ENCODE measurements at places on chromosomes 7 and 10.

GRCh38 chr7:110771717-110772116 lies 319.2 kb upstream of the LRRN3 start:
- DNase-seq, result no peak

DNA sequence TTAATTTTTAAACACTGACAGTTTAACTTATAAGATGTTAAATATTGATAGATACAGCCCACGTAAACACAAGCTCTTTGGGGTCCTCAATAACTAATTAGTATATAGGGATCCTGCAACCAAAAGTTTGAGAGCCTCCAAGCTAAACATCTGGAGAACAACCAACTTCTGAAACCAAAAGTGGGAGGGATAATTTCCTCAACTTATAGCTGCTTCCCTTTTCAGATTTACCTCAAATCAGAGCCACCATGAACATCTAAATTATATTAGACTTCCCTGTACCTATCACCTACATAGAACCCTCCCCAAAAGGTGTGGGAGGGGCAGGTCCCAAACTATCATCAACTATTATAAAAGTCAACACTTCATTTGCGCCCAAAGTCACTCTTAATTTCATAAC lies 8.6 kb downstream of the PSAP start:
- no peak for DNase-seq

DNA sequence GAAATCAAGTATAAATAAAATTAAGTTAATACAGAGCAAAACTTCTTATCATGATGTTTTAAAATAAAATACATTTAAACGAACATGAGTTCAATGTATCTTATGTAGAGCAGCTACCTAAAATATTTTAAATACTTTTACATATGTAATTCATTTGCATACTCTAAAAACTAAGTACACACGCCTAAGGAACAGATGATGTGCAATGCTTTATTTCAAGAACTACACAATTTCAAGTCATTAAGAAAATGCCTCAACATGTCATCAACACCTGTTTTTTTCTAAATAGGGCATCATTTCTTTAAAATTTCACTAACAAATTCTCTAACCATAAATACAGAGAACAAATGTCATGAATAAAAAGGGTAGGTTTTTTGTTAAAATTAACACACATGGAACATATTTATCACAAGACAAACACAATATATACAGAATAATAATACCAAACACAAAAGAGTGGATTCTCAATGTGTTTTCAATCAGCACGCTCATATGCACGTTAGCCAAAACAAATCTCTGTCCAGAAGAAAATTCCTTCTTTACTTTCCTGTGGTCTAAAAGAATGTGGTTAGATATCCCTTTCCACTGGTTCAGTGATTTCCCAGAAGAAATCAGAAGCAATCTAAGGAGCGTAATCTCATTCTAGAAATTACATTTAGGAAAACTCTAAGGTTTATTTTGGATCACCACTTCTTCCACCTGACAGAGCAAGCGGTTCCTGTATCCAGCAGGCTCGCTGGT lies 73.0 kb upstream of the PFKP start:
- no peak for DNase-seq

GRCh38 chr7:69864274-69864673 lies 266.0 kb downstream of the AUTS2 start:
- no peak for DNase-seq

- peak; percentile 13 for DNase-seq
These were observed 54.1 kb upstream of the PPIF start for GRCh38 chr10:79292891-79293746.

DNA sequence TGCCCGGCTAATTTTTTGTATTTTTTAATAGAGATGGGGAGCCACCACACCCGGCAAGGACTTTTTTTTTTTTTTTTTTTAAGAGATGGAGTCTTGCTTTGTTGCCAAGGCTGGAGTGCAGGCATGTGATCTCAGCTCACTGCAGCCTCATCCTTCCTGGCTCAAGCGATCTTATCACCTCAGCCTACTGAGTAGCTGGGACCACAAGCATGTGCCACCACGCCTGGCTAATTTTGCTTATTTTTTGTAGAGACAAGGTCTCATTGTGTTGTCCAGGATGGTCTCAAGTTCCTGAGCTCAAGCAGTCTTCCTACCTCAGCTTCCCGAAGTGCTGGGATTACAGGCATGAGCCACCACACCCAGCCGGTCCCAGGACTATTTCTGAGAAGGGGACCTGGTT lies 9.3 kb upstream of the MCU start:
- DNase-seq, result no peak

- DNase-seq, result no peak
These were observed 4.5 kb upstream of the EMX2 start for GRCh38 chr10:117537904-117538524.

- no peak for DNase-seq
These were observed 17.7 kb downstream of the SH2D4B start for GRCh38 chr10:80555415-80555814.

GRCh38 chr10:29537799-29538198 lies 97.0 kb downstream of the SVIL start:
- DNase-seq, result no peak

GRCh38 chr7:51317582-51317910 lies 937 bp upstream of the COBL start:
- DNase-seq, result no peak

GRCh38 chr7:5183155-5183554 lies 6.9 kb upstream of the WIPI2 start:
- no peak for DNase-seq

GRCh38 chr7:138853448-138853847 lies 55.5 kb upstream of the ATP6V0A4 start:
- no peak for DNase-seq

DNA sequence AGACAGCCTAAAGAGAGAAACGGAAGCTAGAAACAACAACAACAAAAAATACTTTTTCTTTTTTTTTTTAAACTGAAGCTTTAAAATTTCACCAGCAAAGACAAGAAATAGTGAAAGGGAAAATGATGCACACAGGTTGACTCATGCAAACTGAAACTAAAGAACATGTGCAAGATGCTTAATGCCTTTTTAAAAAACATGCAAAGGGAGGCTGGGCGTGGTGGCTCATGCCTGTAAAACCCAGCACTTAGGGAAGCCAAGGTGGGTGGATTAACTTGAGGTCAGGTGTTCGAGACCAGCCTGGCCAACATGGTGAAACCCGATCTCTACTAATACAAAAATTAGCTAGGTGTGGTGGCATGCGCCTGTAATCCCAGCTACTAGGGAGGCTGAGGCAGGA lies 15.1 kb upstream of the CUBN start:
- DNase-seq, result peak; percentile 21

- no peak for DNase-seq
These were observed 13.1 kb downstream of the ADGRA1 start for GRCh38 chr10:133100706-133101415.

GRCh38 chr10:43370671-43371215 lies 693 bp upstream of the FXYD4 start:
- DNase-seq, result no peak

DNA sequence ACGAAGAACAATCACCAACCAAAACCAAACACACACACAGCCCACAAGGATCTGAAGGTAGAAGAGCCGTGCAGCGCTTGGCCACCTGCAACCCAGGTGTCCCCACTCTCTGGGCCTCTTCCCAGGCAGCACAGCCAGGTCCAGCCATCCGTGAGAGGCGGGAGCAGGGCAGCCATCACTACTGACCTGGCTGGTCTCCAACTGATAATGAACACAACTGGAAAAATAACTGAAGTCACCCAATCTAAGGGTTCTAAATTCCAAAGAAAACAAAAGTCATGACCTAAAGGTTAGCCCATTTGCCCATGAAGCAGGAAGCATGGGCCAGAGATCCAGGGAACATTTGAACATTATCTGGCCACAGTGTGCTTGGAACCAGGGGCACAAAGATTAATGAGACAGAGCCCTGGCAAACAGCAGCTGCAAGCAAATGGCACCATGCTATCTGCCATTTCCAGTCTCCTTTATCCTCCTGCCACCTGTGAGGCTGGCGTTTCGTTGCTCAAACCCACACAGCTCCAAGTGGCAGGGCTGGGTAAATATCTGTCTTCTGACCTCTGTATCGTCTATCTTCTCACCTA lies 207.9 kb downstream of the TNS3 start:
- no peak for DNase-seq

DNA sequence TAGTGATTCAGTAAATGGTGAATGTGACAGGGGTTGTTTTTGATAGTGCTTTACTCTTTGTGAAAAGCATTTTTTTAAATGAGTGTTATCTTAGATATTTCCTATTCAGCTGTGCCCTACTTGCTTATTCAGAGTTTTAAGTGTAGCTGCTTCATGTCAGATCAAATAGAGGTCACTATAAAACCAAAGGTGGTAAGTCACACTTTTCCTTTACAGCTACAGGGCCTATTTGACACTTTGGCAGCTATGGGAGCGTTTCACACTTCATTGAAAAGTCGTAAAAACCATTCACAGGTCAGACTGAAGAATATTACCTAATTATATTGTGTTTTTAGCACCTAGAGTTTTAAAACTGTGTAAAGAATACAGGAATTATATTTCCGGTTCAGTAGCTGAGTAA lies 67.3 kb downstream of the ANKIB1 start:
- DNase-seq, result no peak

GRCh38 chr10:26557641-26558014 lies 119.5 kb downstream of the APBB1IP start:
- DNase-seq, result no peak

- DNase-seq, result no peak
These were observed 260.7 kb downstream of the BMPER start for GRCh38 chr7:34165927-34166550.

DNA sequence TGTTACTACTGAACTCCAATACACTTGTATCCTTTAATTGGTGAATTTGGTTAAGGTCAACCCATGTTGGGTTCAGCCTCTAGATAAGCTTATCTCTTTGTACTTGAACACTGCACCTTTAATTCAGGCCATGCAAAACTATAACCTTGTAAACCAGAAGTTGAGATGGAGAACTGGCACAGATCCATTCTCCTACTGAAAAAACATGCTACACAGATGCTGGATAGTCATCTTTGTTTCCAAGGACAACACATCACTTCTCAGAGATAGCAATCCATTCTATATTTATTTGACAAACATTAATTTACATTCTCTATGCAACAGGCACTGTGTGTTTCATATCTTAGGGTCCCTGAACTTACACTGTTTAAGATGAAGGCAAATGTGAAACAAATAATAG lies 2.9 kb upstream of the CDK14 start:
- DNase-seq, result no peak

- no peak for DNase-seq
These were observed 56.0 kb upstream of the DDC start for GRCh38 chr7:50621206-50621605.

GRCh38 chr7:46839651-46840050 lies 742.3 kb downstream of the TNS3 start:
- no peak for DNase-seq

- DNase-seq, result no peak
These were observed 229.6 kb downstream of the PHF14 start for GRCh38 chr7:11203224-11203623.

DNA sequence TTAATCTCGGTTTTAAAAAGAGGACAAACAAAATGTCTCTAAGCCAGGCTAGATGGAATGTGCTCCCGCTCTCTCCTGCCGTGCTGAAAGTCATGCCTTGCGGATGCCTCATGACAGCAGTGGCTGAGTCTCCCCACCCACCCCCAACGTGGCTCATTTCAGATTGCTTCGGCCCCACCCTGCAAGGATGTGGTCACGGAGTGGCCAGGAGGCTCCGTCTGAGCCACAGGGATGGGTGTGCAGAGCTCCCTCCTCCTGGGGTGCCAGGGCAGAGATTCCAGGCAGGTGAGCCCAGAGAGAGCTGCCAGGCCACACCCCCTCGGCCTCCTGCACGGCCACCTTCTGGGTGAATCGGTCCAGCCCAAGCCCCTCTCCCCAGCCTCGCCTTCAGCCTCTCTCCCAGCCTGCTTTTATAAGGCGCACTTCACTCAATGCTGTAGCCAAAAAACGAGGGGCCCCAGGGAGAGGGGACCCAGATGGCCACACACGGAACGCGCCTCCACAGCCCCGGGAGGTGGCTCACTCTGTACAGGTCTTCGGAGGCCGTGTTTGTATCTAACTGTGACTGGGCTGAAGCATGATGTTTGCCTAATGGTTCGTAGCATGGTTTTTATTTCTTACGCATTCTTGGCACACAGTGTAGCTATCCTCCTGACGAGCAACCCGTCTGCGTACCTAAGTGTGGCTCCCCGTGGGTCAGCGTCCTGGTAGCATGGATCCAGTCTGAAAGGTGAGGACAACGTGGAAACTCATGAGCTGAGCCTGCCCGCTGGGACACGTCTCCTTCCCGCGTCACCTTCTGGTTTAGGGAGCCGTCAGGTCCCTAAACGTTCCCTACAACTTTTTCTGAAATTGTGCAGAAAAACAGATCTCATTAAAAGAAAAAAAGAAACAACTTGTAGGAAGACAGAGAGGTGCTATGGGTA lies 413.8 kb upstream of the FOXK1 start:
- no peak for DNase-seq

GRCh38 chr7:100825751-100826513 lies 1.4 kb downstream of the EPHB4 start:
- DNase-seq, result no peak

GRCh38 chr10:119090968-119091367 lies 10.4 kb upstream of the EIF3A start:
- no peak for DNase-seq

- no peak for DNase-seq
These were observed 24.5 kb downstream of the IL15RA start for GRCh38 chr10:5952731-5953385.

GRCh38 chr7:4807598-4808016 lies 32.2 kb downstream of the AP5Z1 start:
- no peak for DNase-seq

- no peak for DNase-seq
These were observed 291.3 kb downstream of the WDR37 start for GRCh38 chr10:1347525-1347924.

Data from activated T-helper 1 cell treated with anti-CD3 and anti-CD28 coated beads, Interleukin-2, amount 50 U/mL, for 16 hours (primary cell).